Liver (tissue), 10 donors: ENCODE measurements at places on chromosomes 5 and 9. TPM values are rescaled to one million over a fixed set of nuclear protein-coding genes. Genes with fewer than 3 reads are reported as not detected.

DNA sequence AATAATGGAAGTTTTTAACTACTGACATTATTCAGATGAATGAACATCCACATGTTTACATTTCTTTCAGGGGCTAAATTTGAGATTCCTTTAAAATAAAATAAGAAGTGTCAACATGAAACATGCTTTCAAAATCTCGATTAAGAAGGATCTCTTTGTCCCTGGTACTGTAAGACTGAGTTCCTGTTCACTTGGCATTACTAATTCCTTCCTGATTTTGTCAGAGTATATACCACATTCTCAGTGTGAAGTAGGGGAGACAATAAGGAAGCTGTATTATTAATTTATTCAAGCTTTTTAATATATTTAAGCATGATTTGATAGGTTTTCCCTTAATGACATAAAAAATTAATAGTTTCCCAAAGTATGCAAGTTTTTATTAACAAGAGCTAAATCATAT, 81.5 kb upstream of the GRHPR start:
- H3K36me3 ChIP-seq: no peaks in the 10 kb centered on the region
- H3K4me3 ChIP-seq: no peak overlapping the region
- H3K4me1 ChIP-seq: no peaks in the 10 kb centered on the region
- no peaks in the 10 kb centered on the region for H3K27me3 ChIP-seq
- no peak overlapping the region for H3K27ac ChIP-seq

ESM1 gene
- total RNA-seq: 0.28 TPM

DNA sequence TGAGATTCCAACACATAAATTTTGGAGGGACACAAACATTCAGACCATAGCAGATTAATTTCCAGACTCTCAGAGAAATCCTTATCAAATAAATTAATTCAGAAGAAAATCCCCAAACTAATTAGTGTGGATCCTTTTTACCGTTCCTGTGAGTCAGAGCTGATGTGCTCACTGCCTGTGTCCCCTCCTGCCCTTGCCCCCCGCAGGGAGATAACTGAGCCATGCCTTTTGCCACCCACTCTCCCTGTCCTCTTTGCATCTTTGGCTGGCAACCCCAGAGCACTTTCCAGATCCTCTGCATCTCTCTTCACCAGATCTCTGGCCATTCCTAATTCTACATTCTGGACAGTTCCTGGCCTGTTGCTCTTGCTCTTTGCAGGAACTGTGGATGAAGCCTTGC, 135.4 kb upstream of the MAP1B start:
- DNase-seq: no peak
- no peaks in the 10 kb centered on the region for H3K4me1 ChIP-seq
- H3K27me3 ChIP-seq: no peaks in the 10 kb centered on the region
- H3K4me3 ChIP-seq: no peak overlapping the region

DRD1 gene
- 0.17 TPM for total RNA-seq

CRAT gene
- total RNA-seq: 121 TPM

DNA sequence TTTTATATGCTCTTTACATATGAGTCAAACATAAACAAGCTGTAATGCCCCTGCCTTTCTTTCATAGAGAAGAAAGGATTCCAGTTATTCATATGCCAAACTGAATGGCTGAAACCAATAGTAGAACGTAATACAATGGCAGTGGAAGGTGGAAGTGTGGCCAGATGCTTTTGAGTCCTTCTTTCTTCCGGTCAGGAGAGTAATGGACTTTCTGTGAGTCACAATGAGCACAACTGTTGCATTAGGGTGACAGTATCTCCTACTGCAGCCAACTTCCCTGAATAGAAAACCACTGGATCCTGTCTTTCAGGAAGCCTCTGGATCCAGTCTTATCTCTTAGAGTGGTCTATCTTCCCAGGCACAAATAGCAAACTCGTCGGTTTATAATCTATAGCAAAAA, 855.2 kb downstream of the MAT2B start:
- H3K4me3 ChIP-seq: no peak overlapping the region
- H3K36me3 ChIP-seq: no peaks in the 10 kb centered on the region
- DNase-seq: no peak
- H3K27me3 ChIP-seq: no peaks in the 10 kb centered on the region

DNA sequence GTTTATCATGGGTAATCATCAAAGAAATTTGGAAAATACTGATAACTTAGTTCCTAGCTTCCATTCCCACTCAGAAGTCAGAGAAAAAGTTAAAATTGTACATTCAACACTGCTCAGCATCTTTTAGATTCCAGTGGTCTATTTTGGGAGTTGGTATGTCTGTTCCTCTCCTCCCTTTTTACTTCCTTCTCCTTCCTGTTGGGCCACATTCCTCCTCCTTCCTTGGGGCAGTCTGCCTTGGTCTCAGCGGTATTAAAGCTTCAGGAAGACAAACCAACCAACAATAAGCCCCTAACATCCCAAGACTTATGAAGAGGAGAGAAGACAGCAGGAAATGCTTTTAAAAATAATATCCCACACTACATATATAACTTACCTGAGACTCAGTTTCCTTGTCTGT, 49.9 kb upstream of the SSBP2 start:
- no peaks in the 10 kb centered on the region for H3K27me3 ChIP-seq
- H3K36me3 ChIP-seq: no peaks in the 10 kb centered on the region
- H3K4me1 ChIP-seq: no peaks in the 10 kb centered on the region
- no peak for DNase-seq
- no peak overlapping the region for H3K27ac ChIP-seq
- no peak overlapping the region for H3K4me3 ChIP-seq

GRCh38 chr5:91957666-91958065, 574.5 kb upstream of the ARRDC3 start:
- no peaks in the 10 kb centered on the region for H3K36me3 ChIP-seq
- no peak overlapping the region for H3K4me3 ChIP-seq
- no peaks in the 10 kb centered on the region for H3K4me1 ChIP-seq
- H3K27ac ChIP-seq: no peak overlapping the region

GRCh38 chr9:84151236-84151635, 170.6 kb downstream of the RMI1 start:
- H3K36me3 ChIP-seq: no peaks in the 10 kb centered on the region
- H3K27ac ChIP-seq: no peak overlapping the region
- H3K4me1 ChIP-seq: no peaks in the 10 kb centered on the region
- H3K4me3 ChIP-seq: no peak overlapping the region

C9orf153 gene
- total RNA-seq: 0.42 TPM

MARCOL gene
- total RNA-seq: not detected

DNA sequence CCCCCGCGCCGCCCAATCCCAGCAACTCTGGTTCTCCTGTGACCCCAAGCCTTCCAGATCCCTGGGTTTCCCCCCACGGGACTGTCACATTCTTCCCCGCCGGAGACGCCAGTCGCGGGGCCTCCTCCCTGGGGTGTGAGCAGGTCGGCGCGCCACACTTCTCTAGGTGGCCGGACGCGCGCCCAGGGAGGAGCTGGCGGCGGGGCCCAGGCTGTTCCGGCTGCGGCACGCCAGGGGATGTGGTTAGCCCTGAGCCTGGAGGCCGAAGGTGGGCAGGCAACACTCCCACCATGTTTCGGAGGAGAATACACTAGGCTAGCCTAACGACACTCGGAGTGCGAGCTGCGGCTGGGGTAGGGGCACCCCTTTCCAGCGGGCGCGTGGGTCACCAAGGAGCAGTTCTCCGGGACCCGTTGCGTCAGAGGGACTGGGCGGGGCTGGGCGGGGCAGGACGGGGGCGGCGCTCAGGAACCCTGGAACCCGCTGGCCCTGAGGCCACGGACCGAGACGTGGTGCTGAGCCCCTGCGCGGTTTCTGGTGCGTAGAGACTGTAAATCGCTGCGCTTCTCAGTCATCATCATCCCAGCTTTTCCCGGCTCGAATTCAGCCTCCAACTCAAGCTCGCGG, at the start of gene SLC27A6:
Gene SLC27A6, plus strand, starts transcription at position 478 of the 627 bp plus-strand sequence. CDS start 650 bp downstream, outside the sequence.
- no peaks in the 10 kb centered on the region for H3K36me3 ChIP-seq
- H3K27me3 ChIP-seq: peaks cover 14% of the 10 kb centered on the region
- DNase-seq: peak; percentile 33

GRCh38 chr9:135056541-135056940, 30.9 kb upstream of the OLFM1 start:
- no peak overlapping the region for H3K27ac ChIP-seq
- no peak for DNase-seq
- H3K4me1 ChIP-seq: no peaks in the 10 kb centered on the region
- no peaks in the 10 kb centered on the region for H3K36me3 ChIP-seq
- no peaks in the 10 kb centered on the region for H3K27me3 ChIP-seq
- no peak overlapping the region for H3K4me3 ChIP-seq

GOLM1 gene
- total RNA-seq: 28.5 TPM

DNA sequence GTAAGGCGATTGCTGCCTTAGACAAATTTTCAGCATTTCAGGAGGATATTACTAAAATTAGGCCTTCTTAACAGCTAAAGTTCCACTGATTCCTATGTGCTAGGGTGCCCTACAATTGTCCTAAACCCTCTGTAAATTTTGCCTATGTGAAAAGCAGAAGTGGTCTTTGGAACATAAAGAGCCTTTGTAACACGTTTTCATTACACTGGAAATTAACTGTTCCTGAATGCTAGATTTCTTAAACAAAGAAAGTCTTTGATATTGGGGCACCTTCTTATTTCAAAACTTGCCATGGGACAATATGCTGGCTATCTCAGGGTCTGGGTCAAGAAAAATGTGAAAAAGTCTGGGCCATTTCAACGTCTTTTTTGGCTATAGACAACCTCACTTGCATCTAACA, 60.4 kb upstream of the MOCS2 start:
- DNase-seq: no peak
- no peaks in the 10 kb centered on the region for H3K36me3 ChIP-seq
- H3K4me3 ChIP-seq: no peak overlapping the region
- H3K4me1 ChIP-seq: peaks cover 6% of the 10 kb centered on the region
- H3K27me3 ChIP-seq: no peaks in the 10 kb centered on the region

DNA sequence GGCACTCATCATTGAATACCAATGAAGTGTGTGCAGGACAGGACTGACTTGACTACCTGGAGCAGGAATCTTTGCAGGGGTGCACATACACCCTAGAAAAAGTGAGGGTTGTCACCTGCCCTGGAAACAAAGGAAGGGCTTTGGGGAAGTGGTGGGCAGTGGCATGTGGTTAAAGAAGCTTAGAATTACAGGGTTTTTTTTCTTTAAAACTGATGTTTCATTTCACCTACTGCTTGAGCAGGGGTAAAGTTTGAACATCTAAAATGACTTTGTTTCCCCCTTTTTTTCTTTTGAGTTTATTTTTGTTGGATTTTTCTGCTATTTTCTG, 2.0 kb upstream of the KDM3B start:
- peaks cover 18% of the 10 kb centered on the region for H3K4me1 ChIP-seq
- peaks cover 14% of the 10 kb centered on the region for H3K36me3 ChIP-seq
- DNase-seq: no peak
- H3K27ac ChIP-seq: no peak overlapping the region
- no peaks in the 10 kb centered on the region for H3K27me3 ChIP-seq
- H3K4me3 ChIP-seq: no peak overlapping the region

DNA sequence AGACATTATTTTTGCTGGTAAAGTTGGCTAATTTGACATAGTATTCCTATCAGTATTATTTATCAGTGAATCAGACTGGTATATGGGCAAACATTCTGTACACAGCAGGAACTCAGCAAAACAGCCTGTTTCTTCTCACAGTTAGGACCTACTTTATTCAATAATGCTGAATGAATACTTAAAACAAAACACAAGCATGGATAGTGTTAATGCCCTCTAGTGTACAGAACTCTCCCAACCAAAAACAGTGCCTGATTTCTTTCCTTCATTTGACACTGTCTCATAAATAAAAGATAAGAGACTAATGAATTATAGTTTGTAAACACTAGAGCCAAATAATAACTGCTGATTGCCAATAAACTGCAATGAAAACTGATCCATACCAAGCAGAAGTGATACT, 1113.3 kb downstream of the PTPRD start:
- no peak overlapping the region for H3K27ac ChIP-seq
- H3K4me3 ChIP-seq: no peak overlapping the region

DNA sequence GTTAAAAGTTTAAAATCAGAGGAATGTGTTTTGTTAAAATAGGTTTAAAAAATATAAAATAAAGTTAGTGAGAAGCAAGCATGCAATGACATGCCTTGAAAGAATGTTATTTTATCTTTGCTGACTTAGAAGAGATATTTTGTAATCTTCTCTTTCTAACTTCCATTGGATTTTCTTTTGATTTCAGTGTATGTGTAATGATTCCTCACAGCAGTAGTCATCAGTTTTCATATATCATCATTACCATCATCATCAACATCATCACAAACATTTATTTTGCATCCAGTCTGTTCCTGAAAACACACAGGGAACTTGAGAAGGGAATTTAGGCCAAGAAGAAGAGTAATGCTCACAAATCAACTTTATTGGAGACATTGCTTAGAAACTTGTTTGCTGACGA, 699.6 kb downstream of the TAF11L14 start:
- DNase-seq: no peak
- H3K4me1 ChIP-seq: no peaks in the 10 kb centered on the region
- no peaks in the 10 kb centered on the region for H3K27me3 ChIP-seq
- H3K27ac ChIP-seq: no peak overlapping the region

DNA sequence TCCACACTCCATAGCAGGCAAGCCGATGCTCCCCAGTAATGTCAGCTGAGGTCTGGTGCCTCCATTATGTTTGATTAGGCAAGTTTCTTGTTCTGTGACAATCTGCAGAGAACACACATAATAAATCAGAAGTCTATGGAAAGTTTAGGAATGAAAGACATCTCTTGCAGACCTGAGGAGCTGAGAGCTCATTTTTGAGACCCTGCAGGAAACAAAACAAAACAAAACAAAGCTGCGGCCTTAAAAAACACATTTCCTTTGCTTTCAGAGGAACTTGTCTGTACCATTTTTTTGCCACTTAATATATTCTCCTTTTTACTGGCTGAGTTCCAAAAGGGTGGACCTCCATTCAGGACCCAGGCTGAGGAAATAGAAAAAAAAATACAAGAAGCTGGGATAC, 481.2 kb upstream of the DMAC1 start:
- H3K4me3 ChIP-seq: no peak overlapping the region
- no peak for DNase-seq

- no peaks in the 10 kb centered on the region for H3K36me3 ChIP-seq
- H3K27ac ChIP-seq: no peak overlapping the region
- no peak overlapping the region for H3K4me3 ChIP-seq
- DNase-seq: no peak
- H3K4me1 ChIP-seq: no peaks in the 10 kb centered on the region
Measured at GRCh38 chr9:76962732-76963131, 56.7 kb upstream of the FOXB2 start.

ADAMTS19 gene
- total RNA-seq: 0.09 TPM

GRCh38 chr9:135277219-135278201, 190.0 kb downstream of the OLFM1 start:
- DNase-seq: no peak
- H3K27me3 ChIP-seq: no peaks in the 10 kb centered on the region
- peaks cover 18% of the 10 kb centered on the region for H3K4me1 ChIP-seq
- no peak overlapping the region for H3K4me3 ChIP-seq
- H3K27ac ChIP-seq: no peak overlapping the region

- no peaks in the 10 kb centered on the region for H3K36me3 ChIP-seq
- peak overlapping the region; percentile 80 for H3K4me3 ChIP-seq
- peaks cover 7% of the 10 kb centered on the region for H3K4me1 ChIP-seq
- DNase-seq: peak; percentile 87
- H3K27me3 ChIP-seq: no peaks in the 10 kb centered on the region
Measured at GRCh38 chr9:6757132-6757455, 679 bp upstream of the KDM4C start.

- DNase-seq: no peak
- H3K4me1 ChIP-seq: no peaks in the 10 kb centered on the region
- H3K36me3 ChIP-seq: no peaks in the 10 kb centered on the region
- no peak overlapping the region for H3K4me3 ChIP-seq
- H3K27me3 ChIP-seq: no peaks in the 10 kb centered on the region
Measured at GRCh38 chr9:2210201-2210600, 195.1 kb downstream of the SMARCA2 start.
